Dermis lymphatic vessel endothelial cell (primary cell): ENCODE measurements at places on chromosomes 2 and 18. TPM values are rescaled to one million over a fixed set of nuclear protein-coding genes. Genes with fewer than 3 reads are reported as not detected.

C2orf80 gene
- not detected in 2 replicates for total RNA-seq

REEP1 gene
- 17.7 and 22.9 TPM in 2 replicates for total RNA-seq

LBX2 gene
- 0.09 and 0.11 TPM in 2 replicates for total RNA-seq

HOXD12 gene
- total RNA-seq, result not detected in 2 replicates

CD226 gene
- total RNA-seq, result 1.2 and 1.5 TPM in 2 replicates

CYS1 gene
- total RNA-seq, result under 0.01 and 0.11 TPM in 2 replicates

RAB17 gene
- 11.9 and 17.8 TPM in 2 replicates for total RNA-seq

AAMP gene
- 133 and 152 TPM in 2 replicates for total RNA-seq

LRRC30 gene
- total RNA-seq, result not detected in 2 replicates

CWC22 gene
- total RNA-seq, result 11.8 and 16.5 TPM in 2 replicates

SERPINB3 gene
- total RNA-seq, result not detected in 2 replicates

SYT4 gene
- not detected in 2 replicates for total RNA-seq

GPR55 gene
- total RNA-seq, result not detected in 2 replicates

QPCT gene
- 0.26 and 0.43 TPM in 2 replicates for total RNA-seq

TOGARAM2 gene
- under 0.01 TPM in 1 of 2 replicates, not detected in the other for total RNA-seq

NEU4 gene
- under 0.01 TPM in 1 of 2 replicates, not detected in the other for total RNA-seq

PSD4 gene
- 0.76 and 0.77 TPM in 2 replicates for total RNA-seq

GALR1 gene
- not detected in 2 replicates for total RNA-seq

RGPD3 gene
- 0.11 and 0.17 TPM in 2 replicates for total RNA-seq

ZNF804A gene
- under 0.01 TPM in 1 of 2 replicates, not detected in the other for total RNA-seq

TLX2 gene
- not detected in 2 replicates for total RNA-seq

CABLES1 gene
- total RNA-seq, result 42.6 and 52.2 TPM in 2 replicates

CHAC2 gene
- total RNA-seq, result 3.5 and 4.6 TPM in 2 replicates
